ENCODE measurements at places on chromosomes 6 and 20.

DNA sequence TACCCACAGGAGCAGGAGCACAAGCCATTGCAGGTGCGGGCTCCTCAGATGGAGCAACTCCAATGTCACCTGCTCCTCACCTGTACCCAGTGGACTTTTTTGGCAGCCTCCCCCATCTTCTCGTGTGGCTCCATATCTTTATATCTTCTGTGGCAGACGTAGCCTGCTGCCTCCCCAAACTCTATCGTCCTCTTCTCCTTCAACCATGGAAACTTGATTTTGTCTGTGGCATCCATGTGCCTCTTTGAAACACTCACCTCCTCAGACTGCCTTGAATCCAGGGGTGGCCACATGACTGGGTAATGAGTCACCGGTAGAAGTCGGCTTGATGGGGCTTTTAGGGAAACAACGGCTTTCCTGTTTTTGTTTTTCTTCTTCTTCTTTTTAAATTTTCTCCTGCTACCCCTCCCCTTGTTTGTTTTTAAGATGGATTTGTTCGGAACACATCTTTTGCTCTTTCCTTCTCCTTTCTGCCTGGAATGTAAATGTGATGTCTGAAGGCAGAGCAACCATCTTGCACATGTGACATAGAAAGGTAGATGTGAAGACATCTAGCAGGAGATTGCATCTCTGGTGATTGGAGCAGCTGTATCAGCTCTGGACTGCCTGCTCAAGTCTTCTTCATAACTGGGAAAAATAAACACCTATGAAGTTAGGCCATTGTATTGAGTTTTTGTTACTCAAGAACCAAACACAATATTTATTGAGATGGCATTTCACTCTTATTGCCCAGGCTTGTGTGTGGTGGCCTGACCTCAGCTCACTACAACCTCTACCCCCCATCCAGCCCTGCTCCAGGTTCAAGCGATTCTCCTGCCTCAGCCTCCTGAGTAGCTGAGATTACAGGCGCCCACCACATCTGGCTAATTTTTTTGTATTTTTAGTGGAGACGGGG is 69.9 kb upstream of the DDR1 start:
- peak; percentile 36 for DNase-seq

- DNase-seq: no peak
These were observed 9.8 kb downstream of the NFATC2 start for GRCh38 chr20:51532577-51533191.

GRCh38 chr20:52410182-52410647 is 218.6 kb upstream of the ZFP64 start:
- DNase-seq: peak; percentile 18

- DNase-seq: no peak
These were observed 53.5 kb downstream of the PXDC1 start for GRCh38 chr6:3698021-3698420.

DNA sequence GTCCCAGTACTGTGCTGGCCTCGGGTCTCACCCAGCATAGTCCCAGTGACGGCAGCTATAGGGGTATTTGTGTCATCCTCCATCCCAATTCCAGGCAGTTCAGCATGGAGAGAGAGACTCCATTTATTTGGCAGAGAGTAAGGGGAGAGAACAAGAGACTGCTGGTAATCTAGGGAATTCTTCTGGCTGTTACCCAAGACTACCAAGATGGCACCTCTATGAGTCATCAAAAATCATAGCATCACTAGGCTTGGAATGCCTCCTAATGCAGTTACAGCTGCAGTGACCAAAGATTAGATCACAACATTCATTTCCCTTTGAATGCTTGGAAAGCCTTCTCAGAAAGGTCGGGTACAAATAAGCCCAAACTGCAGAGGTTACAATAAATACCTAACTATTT is 660.4 kb upstream of the FLRT3 start:
- no peak for DNase-seq

DNA sequence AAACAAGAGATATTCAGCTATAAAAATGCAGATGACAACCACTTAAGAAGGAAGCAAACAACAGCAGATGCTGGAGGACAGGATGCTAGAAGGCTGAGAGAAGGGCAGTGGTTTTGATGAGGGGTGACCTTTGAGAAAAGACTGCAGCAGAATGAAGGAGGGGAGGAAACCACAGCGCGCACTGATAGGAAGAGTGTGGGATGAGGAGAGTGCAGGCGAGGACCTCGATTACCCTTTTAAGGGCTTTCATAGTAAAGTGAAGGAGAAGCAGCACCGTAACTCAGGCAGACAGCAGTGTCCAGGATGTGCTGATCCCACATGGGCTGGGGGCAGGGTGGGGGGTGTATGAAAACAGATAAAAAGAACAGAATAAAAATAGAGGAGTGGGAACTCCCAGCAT is 19.2 kb downstream of the ZBTB2 start:
- no peak for DNase-seq

- no peak for DNase-seq
These were observed 114.7 kb upstream of the BEND3 start for GRCh38 chr6:107230024-107230423.

DNA sequence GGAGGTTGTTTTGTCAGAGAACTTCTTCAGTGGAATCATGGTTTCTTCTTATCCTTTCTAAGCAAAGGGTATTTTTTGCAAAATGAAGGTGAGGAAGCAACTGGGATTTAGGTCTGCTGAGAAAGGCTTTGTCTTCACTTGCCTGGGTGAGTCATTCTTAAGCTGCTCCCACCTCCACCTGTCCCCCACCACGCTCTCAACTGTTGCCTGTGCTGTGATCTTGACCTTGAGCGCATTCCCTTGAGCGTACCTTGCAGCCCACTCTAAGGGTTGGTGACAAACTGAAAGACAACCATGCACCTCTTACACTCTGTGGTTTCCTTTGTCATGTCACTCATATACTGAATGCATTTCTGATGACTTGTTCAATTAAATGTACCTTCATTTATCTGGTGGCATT is 641.1 kb downstream of the RNF144B start:
- no peak for DNase-seq

DNA sequence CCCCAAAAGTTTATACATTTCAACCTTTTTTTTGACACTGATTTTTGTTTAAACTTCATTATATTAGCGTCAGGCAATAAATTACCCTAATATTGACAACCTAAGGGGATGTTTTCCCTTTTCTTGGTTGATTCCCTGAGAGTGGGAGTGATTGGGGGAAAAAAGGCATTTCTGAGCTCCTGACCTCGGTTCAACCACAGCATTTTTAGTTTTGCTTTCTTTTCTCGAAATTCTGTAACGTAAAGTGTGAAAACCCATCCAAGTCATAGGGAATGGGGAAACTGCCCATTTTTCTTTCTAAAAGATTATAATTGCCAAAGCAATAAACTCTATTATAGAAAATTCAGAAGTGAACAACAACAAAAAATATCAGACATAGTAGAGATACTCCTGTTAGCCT is 67.9 kb upstream of the SPACA1 start:
- no peak for DNase-seq

- DNase-seq: no peak
These were observed 13.8 kb upstream of the EYA4 start for GRCh38 chr6:133227344-133227743.

DNA sequence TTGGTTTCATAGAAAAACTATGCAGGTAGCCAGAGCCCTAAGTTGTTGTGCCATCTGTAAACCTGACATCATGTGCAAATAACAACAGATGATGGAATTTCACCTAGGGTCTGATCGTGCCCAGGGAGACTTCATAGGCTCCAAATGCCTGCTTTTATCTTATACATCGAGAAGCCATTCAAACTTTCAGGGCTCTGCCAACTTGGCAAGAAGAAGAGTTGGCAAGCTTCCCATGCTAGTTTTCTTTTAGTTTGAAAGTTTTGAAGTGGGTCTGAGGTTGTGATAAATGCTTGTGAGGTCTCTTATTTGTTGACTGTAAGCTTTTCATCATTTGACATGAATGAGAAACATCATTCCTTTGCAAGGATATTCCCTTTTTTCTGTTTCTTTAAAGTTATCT is 175.4 kb upstream of the FLRT3 start:
- DNase-seq: no peak

- no peak for DNase-seq
These were observed 45.1 kb upstream of the BHLHE23 start for GRCh38 chr20:63051911-63052310.

DNA sequence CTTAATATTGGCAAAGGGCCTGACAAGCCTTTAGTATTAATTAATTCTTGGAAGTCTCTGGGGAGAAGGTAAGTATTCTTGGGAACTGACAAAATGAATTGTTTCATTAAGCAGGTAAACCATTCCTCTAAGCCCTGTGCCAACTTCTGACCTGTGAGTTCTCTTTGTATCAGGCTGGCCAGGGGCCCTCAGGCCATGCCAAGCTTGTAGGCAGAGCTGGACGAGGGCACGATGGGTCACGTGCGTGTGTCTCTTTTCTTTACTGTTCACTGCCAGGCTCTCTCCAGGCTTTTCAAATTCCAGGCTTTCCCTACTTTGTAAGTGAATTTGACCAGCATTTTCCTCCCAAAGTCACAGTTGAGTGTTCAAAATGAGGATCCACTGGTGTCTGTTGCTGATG is 112.4 kb downstream of the NRN1 start:
- no peak for DNase-seq

DNA sequence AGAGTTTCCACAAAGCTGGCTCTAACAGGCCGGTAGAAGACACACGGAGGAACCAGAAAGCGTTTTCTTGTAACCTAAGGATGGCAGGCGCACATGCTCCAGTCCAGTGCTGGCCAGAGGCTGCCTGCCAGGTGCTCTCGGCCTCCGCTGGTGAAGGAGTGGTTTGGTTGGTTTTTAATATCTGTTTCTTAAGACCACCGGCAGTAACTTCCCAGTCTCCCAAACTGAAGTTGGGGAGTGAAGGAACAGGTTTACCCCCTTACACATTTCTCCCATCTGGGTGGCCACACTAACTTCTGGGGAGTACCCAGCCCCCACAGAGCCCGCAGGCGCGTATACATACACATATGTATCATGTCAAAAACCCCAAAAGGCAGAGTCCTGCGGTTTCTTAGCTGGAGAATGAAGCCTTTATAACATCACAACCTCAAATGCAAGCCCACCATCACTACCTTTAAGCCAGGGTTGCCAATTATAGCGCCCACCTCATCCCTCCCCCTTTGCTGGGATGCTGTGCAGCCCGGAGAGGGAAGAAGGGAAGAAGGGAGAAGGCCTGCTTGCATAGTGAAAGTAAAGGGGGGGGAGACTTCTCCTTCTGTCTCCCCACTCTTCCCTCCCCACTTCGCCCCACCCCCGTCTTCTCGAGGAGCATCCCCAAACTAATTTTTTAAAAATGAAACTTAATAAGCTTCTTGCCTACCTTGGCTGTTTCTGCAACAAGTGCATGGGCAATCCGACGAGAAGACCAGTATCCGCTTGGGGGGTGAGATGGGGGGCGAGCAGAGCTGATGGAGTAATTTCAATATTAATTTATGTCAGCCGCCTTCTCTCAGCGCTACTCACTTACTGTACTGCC is 1.0 kb downstream of the TRERF1 start:
- DNase-seq: no peak

GRCh38 chr6:158772851-158773371 is 46.3 kb downstream of the EZR start:
- DNase-seq: no peak

- DNase-seq: no peak
These were observed 25.5 kb downstream of the IYD start for GRCh38 chr6:150394053-150394898.

- peak; percentile 7 for DNase-seq
These were observed 651 bp upstream of the BLTP3A start for GRCh38 chr6:34791164-34791700.

GRCh38 chr6:30816791-30817739 is 67.3 kb upstream of the DDR1 start:
- DNase-seq: no peak

DNA sequence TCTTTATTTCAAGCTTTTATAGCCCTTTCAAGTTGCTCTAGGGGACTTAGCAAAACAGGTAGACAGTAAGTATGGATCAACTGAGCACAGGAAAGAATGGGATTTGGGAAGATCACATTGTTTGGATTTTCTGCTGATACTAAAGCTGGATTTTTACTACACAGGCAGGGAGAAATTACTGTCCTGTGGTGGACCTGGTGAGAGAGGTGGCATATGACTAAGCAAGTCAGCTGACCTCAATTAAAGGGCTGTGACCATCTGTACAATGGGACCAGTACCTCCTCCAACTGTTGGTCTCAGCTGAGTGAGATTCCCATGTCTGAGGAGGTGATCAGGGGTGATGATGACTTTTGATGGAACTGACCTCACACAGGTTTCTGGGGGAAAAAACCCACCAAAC is 28.0 kb downstream of the RREB1 start:
- no peak for DNase-seq

DNA sequence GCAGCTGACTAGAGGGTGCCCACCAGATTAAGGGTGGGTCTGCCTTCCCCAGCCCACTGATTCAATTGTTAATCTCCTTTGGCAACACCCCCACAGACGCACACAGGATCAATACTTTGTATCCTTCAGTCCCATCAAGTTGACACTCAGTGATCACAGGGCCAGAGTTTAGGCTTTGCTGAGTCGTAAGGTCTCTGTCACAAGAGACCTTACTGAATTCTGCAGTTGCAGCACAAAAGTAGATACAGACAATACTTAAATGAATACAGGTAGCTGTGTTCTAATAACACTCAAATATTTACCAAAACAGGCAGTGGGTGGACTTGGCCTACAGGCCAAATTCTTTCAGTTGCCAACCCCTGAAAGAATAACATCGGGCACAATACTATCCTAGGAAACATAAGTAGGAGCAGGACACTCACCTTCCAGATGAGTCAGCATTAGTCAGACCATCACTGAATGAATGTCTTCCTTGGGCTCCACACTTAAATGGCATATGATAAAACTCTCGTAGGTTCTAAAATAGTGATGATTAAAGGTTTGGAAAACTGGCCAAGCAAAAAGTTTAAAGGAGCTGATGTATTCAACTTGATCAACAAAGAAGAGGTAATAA is 190.0 kb downstream of the UBE3D start:
- DNase-seq: no peak

- DNase-seq: no peak
These were observed 163.4 kb downstream of the MTFR2 start for GRCh38 chr6:136086686-136087085.

DNA sequence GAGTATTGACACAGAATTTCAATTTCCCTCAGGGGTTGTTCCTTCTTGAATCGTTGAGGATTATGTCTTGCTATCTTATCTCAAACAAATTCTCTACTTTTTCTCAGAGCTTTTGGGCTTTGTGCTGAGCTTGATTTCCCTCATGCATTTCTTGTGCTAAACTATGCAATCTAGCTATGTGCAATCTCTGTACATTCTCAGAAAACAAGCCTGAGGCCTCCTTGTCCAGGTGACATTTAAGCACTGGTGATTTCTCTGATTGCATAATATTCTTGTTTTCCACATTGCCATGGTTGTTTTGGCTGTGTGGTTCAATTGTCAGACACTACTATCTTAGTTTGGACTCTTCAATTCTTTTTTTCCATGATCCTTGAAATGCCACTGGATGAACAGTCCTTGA is 81.2 kb upstream of the MAN1A1 start:
- DNase-seq: no peak

DNA sequence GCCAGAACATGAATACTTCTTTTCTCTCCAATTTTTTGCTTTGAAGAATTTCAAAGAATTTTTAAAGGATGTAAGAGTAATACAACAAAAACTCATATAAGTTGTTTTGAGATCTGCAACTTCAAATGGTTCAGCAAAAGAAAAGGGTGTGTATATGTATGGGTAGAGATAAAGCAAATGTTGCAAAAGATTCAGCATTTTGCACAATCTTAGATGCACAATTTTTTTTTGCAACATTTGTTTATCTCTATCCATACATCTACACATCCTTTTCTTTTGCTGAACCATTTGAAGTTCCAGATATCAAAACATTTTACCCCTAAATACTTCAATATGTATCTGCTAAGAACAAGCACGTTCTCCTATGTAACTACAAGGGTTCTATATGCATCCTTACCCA is 47.4 kb upstream of the FAM83C start:
- DNase-seq: no peak
